ENCODE measurements at places on chromosomes 1 and 21.

- DNase-seq, result no peak
Observed at GRCh38 chr1:25797939-25798338, 2.1 kb upstream of the SELENON start.

- DNase-seq, result no peak
Observed at GRCh38 chr1:184647471-184647870, 107.2 kb downstream of the EDEM3 start.

DNA sequence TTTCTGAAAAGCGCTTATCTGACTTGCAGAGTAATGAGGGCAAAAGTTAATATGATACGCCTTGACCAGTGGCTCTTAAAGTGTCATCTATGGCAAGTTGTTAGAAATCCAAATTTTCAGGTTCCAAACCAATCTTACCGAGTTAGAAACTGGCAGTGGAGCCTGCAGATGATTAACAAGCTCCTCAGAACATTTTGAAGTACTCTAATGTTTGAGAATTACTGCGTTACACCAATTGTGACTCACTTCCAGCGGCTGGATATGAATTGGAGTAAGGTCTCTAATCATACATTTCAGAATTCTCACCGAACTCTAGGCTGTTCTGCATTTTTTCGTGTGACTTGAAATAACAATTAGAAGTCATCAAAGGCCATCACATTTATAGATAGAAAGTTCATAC is 73.5 kb upstream of the TMPRSS15 start:
- DNase-seq, result no peak

- DNase-seq, result no peak
Observed at GRCh38 chr1:216178281-216178680, 245.0 kb downstream of the USH2A start.

All from KG1 (cell line).